ENCODE measurements at places on chromosomes 4 and X.
A peak's percentile ranks its signal among the peaks of the same experiment; 100 is the strongest.

- DNase-seq: no peak
These were observed 117.7 kb downstream of the PPA2 start for GRCh38 chr4:105356194-105356593.

GRCh38 chrX:124476562-124476961 lies 130.2 kb downstream of the SH2D1A start:
- no peak for DNase-seq

- DNase-seq: no peak
These were observed 187.9 kb upstream of the FAM9B start for GRCh38 chrX:9221781-9222180.

DNA sequence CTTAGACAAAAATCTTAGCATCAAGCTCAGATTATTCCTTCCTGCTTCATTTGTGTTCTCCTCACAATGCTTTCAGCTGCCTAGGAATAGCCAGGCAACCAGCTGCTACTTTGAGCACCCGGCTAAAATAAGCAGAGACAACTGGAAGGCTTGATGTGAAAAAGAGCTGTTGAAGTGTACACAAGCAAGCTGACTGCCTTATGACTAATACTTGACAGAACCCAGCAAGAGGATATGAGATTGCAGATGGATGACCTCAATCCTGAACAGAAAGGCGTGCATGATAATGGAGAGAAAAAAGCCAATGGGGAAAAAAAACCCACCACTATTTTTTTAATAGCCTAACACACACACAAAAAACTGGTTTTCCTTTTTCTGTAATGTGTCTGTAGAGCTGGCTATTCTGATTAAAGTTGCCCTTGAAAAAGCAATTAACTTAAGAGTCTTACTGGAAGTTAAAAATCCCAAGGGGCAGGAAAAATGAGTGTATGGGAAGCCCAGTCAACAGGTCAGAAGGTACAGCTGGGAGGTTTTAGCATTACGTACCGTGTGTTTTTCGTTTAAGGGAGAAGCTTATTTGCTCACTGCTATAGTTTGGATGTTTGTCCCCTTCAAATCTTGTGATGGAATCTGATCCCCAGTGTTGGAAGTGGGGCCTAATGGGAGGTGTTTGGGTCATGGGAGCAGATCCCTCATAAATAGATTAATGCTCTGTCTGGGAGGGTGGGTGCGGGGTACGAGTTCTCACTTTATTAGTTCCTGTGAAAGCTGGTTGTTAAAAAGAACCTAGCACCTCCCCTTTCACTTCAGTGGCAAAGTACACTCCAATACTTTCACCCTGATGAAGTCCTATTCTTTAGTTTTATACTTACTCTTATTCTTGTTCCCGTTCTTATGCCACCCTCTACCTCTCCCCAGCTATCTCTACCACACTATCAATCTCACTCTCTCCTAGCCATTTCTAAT lies 37.1 kb upstream of the HERC6 start:
- peak; percentile 71 for DNase-seq

DNA sequence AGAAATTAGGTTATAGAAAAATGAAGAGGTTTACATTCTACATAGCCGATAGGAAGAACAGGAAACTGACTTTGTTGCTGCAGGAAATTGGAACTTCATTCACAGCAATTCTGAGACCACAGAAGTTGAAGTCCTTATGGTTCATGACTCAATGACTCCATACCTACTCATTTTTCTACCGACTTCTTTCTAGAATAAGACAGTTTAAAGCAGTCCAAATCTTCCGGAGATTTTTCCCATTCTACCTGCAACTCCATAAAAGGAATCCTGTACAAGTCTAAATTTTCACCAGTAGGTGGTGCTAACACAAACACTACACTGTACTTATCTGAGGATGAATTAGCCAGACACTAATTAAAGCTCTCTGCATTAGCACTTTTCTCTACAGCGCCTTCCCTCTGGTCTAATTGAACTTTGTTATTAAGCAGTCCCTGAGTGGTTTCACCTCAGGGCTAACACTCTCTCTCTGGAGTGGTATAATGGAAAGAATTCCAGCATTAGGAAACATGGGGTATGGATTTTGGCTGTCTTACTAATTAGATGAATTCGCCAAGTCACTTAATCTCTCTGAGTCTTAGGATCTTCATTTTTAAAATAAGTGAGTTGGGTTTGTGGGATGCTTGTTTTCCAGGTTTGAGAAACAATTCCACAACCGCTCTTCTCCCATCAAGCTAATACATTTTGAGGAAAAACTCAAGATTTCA lies 167.9 kb downstream of the SMIM20 start:
- peak; percentile 41 for DNase-seq

- no peak for DNase-seq
These were observed 119.7 kb downstream of the MGST2 start for GRCh38 chr4:139785356-139785755.

- DNase-seq: no peak
These were observed 13.9 kb downstream of the MAMLD1 start for GRCh38 chrX:150377005-150377404.

DNA sequence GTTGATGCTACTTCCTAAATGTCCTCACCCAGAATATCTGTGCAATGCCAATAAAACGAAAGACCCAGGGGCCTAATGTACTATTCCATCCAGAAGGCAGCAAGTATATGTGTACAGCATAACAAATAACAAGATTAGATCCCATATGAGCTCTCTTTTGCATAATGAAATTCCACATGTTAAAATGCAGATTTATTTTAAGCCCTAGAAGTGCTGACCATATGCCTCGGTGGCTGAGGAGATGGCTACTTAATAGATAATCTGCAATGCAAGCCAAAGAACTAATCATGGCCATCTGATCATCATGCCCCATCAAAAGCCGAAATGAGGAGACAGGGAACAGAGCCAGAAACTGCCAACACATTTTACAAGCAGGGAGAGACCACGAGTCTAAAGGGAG lies 293.5 kb downstream of the KCNIP4 start:
- no peak for DNase-seq

DNA sequence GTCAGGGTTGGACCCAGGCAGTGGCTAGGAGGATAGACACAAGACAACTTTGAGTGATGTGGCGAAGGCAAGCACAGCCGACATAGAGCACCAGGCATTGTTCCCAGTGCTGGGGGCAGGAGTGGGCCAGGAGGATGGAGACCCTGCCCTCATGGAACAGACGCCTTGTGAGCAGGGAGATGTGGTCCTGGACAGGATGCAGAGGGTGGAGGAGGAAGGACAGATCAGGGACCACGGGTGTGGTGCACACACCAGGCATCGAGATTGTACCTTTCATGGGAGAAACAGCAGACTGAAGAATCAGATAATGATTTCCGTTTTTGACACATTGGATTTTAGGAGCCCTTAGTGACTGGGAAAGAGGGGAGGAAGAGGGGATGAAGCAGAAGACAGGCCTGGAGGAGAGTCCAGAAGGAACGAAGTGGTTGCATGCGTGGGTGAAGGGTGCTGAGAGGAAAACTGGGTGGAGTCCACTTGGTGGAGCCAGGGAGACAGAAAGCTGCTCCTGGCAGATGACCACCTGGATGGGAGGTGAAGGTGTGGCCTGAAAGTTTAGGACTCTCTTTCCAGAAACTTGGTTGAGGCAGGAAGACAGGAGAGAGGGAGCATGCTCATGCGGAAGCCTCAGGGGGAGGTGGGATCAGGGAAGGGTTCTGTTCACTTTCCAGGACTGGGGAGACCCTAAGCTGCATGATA lies 27.9 kb upstream of the MAP3K15 start:
- DNase-seq: no peak

GRCh38 chr4:167088115-167088514 lies 146.2 kb downstream of the SPOCK3 start:
- DNase-seq: no peak

- DNase-seq: no peak
These were observed 53.3 kb downstream of the MEPE start for GRCh38 chr4:87886083-87886482.

- no peak for DNase-seq
These were observed 206.8 kb downstream of the PDGFC start for GRCh38 chr4:156764846-156765245.

DNA sequence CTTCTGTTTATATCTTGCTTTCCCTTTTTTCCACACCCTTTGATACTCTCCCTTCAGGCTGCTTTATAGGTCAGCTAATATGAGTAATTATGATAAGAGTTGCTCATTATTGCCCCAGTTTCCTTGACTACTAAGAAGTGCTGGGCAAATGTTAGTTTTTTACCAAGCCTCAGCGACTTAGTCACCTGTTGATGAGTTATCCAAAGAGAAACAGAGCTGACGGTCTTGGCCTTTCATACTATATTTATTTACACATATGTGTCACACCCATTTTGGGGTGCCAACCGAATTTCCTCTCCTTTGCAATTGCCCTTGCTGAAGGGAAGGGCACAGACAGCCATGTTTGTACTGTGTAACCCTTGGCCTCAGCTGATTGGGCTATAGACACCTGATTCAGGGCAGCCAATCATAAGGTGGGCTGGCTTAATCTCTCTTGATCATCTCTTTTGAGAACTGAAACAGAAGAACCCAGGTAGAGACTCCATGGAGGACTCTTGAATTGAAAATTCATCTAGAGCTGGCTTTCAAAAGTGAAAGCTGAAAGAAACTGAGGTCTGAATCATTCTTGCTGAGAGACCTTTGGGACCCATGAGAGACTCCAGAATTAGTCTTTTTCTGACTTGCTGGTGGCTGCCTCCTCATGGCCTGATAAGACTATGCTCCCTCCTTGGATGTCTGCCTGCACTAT lies 111.7 kb upstream of the RPS6KA3 start:
- DNase-seq: no peak

DNA sequence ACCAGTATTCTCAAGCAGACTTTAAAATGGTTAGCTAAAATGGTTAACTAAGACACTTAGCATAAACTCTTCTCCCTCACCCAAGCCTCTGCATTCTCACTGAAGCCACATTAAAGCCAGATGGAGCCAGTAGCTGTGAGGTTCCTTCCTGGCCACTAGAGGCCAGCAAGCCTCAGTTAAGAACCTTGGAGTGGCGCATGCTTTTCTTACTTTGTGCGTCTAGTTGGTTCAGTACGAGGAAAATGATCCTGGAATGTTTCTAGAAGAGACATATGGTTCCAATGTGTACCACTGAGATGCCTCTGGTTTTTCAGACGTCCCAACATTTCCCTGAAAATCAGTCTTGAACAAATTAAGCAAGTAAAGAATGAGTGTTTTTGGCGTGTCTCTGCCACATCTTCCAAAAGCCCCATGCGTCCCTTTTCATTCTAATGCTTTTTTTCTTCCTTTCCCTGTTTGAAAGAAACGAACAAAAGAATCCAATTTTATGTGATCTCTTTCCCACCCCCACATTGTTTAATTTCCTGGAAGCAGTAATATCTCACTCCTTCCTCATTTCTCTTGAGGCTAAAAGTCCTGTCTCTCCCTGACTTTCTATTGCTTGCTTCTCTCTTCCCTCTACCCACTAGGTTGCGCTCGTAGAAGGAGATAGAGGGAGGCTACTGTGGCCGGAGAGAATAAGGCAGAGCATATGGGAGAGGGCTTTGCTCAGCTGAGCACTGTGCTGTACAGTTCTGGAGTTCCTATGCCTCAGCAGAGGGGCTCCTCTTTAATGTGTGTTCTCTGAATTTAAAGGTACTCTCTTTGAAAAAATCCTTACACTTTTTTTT lies 82.9 kb upstream of the TAB3 start:
- peak; percentile 40 for DNase-seq

DNA sequence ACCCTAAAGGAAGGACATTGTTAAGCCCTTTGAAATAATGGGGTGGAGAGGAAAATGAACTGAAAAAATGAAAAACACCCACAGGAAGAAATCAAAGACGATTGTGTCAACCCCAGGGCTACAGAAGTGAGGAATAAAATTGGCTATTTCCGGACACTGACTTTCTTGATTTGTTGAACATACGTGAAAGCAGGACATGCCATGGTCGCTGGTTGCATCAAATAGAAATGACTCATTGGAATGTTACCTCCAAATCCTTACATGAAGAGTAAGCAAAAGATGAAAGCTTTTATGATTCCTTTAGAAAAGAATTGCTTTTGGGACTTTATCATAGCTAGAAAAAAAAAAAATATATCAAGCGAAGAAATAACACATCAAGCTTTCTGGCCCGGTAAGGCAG lies 75.3 kb downstream of the DCUN1D4 start:
- DNase-seq: no peak

DNA sequence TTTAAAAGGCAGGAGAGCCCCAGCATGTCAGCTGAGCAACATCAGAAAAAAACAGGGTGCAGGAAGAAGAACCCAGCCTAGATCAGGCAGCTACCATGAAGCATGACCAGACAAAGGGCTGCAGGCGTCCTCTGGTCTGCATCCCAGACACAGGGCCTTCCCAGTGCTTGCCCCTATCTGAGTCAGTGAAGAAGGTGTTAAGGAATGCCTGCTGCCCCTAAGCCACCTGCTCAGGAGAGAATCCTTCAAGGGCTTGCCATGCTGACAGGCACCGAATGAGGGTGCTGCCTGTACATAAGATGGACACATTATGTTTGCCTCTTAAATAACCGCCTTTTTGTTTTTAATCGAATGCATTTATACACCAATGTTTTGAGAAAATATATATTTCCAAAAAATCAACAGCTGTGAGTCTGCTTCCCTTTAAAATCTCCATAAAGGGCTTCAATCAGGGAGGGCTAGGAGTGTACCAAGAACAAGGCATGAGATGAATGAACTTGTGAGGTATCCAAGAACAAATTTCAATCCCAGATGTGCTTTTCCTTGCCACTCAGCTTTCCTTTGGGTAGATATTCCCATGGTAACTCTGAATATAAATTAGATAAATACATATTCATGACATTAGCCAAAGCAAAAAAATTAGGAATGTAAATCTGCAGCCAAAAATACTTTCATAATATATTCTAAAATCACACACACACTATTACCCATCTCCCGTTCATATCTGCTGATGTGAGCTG lies 85.1 kb downstream of the SLC9A7 start:
- DNase-seq: no peak

GRCh38 chrX:44874420-44875184 lies 1.6 kb downstream of the KDM6A start:
- peak; percentile 46 for DNase-seq

GRCh38 chrX:19579485-19579884 lies 64.2 kb upstream of the MAP3K15 start:
- DNase-seq: peak; percentile 11

- peak; percentile 11 for DNase-seq
These were observed 265.0 kb upstream of the SLITRK2 start for GRCh38 chrX:145552643-145553042.

GRCh38 chrX:12269484-12269883 lies 131.2 kb downstream of the FRMPD4 start:
- DNase-seq: no peak

GRCh38 chr4:81505004-81505598 lies 33.4 kb upstream of the RASGEF1B start:
- DNase-seq: no peak

DNA sequence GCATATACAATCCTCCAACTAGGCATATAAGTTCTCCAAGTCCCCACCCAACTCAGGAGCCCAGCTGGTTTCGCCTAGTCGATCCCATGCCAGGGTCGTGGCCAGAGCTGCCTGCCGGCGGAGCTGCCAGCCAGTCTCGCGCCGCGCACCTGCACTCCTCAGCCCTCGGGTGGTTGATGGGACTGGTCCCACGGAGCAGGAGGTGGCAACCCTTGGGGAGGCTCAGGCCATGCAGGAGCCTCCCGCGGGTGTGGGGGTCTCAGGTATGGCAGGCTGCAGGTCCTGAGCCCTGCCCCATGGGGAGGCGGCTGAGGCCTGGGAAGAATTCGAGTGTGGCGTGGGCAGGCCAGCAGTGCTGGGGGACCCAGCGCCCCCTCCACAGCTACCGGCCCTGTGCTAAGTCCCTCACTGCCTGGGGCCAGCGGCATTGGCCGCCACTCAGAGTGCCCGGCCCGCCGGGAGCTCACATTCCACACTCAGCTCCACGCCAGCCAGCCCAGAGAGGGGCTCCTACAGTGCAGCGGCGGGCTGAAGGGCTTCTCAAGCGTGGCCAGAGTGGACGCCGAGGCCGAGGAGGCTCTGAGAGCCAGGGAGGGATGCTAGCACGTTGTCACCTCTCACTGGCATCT lies 1086.4 kb upstream of the PCDH10 start:
- no peak for DNase-seq
